ENCODE measurements at places on chromosomes 3 and 15. TPM values are rescaled to one million over a fixed set of nuclear protein-coding genes. Genes with fewer than 3 reads are reported as not detected.

Gene ARPIN
- polyA plus RNA-seq: 0.79 TPM

Gene PAK6
- polyA plus RNA-seq: 2.9 TPM

Gene FBXO40
- polyA plus RNA-seq: 0.05 TPM

Gene STRA6
- 8.2 TPM for polyA plus RNA-seq

Gene CHRNA7
- polyA plus RNA-seq: 4.6 TPM

Gene DAG1
- polyA plus RNA-seq: 29.9 TPM

GRCh38 chr3:188884299-188885043 is 287.3 kb upstream of the TPRG1 start:
- H3K27me3 ChIP-seq: no peaks in the 10 kb centered on the region
- no peak overlapping the region for H3K27ac ChIP-seq
- no peaks in the 10 kb centered on the region for H3K4me1 ChIP-seq
- no peak overlapping the region for H3K4me3 ChIP-seq
- DNase-seq: no peak
- H3K36me3 ChIP-seq: no peaks in the 10 kb centered on the region

DNA sequence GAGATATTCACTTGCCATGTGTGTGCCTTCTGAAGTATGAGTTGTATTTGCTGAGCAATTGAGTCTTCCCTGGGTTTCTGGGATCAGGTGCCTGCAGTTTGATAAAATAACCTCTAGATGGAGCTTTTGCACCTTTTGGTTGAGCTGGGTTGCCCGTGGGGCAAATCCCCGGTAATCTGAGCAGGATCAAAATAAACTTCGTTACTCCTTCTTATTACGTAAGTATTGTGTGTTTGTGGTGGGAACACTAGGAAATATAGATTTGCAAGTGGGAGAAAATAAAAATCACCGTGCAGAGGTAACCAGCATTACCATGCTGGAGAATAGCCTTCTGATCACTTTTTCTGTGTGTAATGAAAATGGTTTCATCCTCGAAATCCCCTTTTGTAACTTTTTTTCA is 277.4 kb upstream of the NR2E3 start:
- H3K36me3 ChIP-seq: no peaks in the 10 kb centered on the region
- no peaks in the 10 kb centered on the region for H3K4me1 ChIP-seq
- H3K27ac ChIP-seq: no peak overlapping the region
- no peaks in the 10 kb centered on the region for H3K27me3 ChIP-seq

DNA sequence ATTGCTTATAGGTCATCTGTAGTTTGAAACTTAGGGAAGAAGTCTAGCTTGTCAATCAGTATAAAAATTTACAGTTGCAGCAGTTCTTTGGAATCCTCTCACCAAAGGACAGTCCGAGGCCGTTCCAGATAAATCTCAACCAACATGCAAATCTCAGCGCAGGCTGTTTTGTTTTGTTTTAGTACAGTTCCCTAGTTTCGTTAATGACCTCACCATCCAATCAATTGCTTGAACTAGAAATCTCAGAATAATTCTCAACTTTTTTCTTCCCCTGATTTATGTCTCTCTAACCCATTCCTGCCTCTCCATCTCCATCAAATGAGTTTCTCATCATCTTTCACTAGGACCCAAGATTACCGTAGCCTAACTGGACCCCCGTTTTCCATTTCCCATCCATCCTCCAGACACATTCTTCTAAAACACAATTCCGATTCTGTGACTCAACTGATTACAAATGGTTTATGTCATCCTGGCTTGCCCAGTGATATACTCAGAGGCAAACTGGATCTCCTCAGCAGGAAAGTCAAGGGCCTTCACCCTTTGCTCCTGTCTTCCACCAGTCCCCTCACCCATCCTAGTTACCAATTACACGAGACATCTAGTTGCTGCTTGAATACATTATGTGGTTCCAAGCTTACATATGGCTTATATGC is 1.3 kb downstream of the SMCO1 start:
- H3K4me1 ChIP-seq: no peaks in the 10 kb centered on the region
- 0 out of 2 replicates have a peak, but pooled peaks cover 7% of the 10 kb centered on the region for H3K36me3 ChIP-seq
- no peak overlapping the region for H3K4me3 ChIP-seq
- DNase-seq: no peak

DNA sequence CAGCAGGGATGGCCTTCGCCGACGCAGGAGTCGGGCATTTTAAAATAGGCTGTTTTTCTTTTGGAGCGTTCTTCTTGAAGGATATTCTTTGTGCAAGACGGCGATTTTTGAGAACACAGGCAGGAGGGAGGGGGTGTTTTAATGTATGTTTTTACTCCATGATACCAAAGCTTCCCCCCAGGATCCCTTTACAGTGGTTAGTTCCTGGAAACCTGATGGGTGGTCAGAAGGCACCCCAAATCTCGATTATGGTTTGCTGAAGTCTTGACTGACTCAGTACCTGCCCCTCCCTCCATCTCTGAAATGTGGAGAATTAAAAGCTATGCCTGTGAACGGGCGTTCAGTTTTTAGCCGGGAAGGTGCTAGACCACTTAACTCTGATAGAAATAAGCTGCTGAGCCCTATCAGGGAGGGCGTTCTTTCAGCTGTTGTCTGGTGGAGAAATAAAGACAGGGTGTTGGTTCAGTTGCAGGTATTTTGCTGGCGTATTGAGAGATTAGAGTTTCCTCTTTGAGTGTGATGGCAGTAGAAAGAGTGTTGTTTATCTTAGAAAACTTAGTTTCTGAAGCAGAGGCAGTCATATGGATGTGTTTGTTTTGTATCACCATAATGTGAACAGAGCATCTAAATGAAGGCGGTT is 3.4 kb downstream of the IGF1R start:
- H3K4me1 ChIP-seq: peaks cover 44% of the 10 kb centered on the region
- no peak for DNase-seq
- H3K27ac ChIP-seq: 0 out of 2 replicates have a peak overlapping the region, but pooled peaks have one; percentile 15

- H3K27ac ChIP-seq: 0 out of 2 replicates have a peak overlapping the region, but pooled peaks have one; percentile 8
- peaks cover 9% of the 10 kb centered on the region for H3K4me1 ChIP-seq
- DNase-seq: no peak
- no peaks in the 10 kb centered on the region for H3K36me3 ChIP-seq
- H3K4me3 ChIP-seq: no peak overlapping the region
- H3K27me3 ChIP-seq: no peaks in the 10 kb centered on the region
These were observed 49.4 kb downstream of the SYNM start for GRCh38 chr15:99154271-99154670.

- DNase-seq: no peak
- H3K27me3 ChIP-seq: no peaks in the 10 kb centered on the region
- peaks cover 56% of the 10 kb centered on the region for H3K4me1 ChIP-seq
- H3K36me3 ChIP-seq: 0 out of 2 replicates have a peak, but pooled peaks cover 5% of the 10 kb centered on the region
- no peak overlapping the region for H3K4me3 ChIP-seq
These were observed 13.9 kb upstream of the RTP1 start for GRCh38 chr3:187183210-187183862.

GRCh38 chr3:69203631-69204314 is 81.4 kb upstream of the LMOD3 start:
- H3K27me3 ChIP-seq: no peaks in the 10 kb centered on the region
- no peak overlapping the region for H3K27ac ChIP-seq
- H3K4me3 ChIP-seq: no peak overlapping the region
- peaks cover 18% of the 10 kb centered on the region for H3K4me1 ChIP-seq

- no peak overlapping the region for H3K27ac ChIP-seq
- peaks cover 12% of the 10 kb centered on the region for H3K4me1 ChIP-seq
- DNase-seq: no peak
These were observed 2.5 kb upstream of the IFRD2 start for GRCh38 chr3:50294492-50295403.

- H3K4me1 ChIP-seq: no peaks in the 10 kb centered on the region
- no peak overlapping the region for H3K4me3 ChIP-seq
- no peak for DNase-seq
- H3K27me3 ChIP-seq: no peaks in the 10 kb centered on the region
- no peak overlapping the region for H3K27ac ChIP-seq
These were observed 340.8 kb upstream of the DPH6 start for GRCh38 chr15:35886765-35887164.

DNA sequence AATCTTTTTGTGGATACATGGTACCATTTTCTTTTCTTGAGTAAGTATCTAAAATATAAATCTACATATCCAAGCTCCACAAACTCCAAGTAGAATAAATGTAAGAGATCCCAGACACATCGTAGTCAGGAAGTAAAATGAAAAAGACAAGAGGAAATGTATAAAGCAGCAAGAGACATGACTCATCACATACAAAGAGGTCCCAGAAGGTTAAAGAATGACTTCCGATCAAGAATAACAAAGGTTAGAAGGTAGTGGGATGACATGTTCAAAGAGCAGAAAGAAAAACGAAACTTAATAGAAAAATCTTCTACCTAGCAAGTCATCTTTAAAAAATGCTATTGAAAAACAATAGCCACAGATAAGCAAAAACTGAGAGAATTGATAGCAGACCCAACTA is 705.8 kb downstream of the NR2F2 start:
- H3K27me3 ChIP-seq: no peaks in the 10 kb centered on the region
- H3K27ac ChIP-seq: no peak overlapping the region
- H3K4me1 ChIP-seq: peaks cover 9% of the 10 kb centered on the region
- no peak overlapping the region for H3K4me3 ChIP-seq
- H3K36me3 ChIP-seq: no peaks in the 10 kb centered on the region

GRCh38 chr3:12916159-12916558 is 74.8 kb upstream of the RPL32 start:
- no peaks in the 10 kb centered on the region for H3K36me3 ChIP-seq
- H3K4me1 ChIP-seq: no peaks in the 10 kb centered on the region
- DNase-seq: no peak
- no peaks in the 10 kb centered on the region for H3K27me3 ChIP-seq
